ENCODE measurements at places on chromosomes 7 and 10.

DNA sequence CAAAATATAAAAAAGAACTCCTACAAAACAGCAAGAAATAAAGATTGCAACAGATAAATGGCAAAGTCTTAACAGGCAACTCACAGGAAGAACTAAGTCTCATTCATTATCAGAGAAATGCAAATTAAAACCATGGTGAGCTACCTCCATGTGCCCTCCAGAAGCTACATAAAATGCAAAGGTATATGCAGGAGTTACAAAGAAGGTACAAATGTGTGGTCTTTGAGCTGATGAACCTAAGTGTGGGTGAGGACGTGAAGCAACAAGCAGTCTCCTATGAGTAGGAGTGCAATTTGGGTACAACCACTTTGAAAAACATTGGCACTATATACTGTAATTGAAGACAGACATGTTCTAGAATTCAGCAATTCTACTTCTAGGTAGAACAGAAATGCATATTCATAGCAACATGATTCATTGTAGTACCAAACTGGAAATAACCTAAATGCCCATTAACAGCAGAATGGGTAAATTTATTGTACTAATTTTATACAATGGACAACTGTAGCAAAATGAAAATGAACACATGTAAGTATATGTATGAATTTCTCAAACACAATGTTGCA, 61.6 kb upstream of the KCNMA1 start:
- no peak for DNase-seq

DNA sequence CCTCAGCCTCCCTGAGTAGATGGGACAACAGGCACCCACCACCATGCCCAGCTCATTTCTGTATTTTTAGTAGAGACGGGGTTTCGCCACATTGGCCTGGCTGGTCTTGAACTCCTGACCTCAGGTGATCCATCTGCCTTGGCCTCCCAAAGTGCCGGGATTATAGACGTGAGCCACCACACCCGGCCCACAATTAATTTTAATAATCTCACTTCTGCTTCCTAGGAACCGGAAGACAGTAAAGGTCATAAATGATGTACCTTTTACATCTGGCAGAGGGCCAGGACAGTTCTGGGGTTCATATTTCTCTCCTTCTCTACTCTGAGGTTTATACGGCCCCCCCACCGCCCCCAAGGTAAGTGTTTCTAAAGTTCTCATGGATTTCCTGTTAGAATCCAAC, 31.2 kb upstream of the AOAH start:
- DNase-seq = no peak

GRCh38 chr7:138125119-138125518, 48.9 kb downstream of the AKR1D1 start:
- DNase-seq = no peak

DNA sequence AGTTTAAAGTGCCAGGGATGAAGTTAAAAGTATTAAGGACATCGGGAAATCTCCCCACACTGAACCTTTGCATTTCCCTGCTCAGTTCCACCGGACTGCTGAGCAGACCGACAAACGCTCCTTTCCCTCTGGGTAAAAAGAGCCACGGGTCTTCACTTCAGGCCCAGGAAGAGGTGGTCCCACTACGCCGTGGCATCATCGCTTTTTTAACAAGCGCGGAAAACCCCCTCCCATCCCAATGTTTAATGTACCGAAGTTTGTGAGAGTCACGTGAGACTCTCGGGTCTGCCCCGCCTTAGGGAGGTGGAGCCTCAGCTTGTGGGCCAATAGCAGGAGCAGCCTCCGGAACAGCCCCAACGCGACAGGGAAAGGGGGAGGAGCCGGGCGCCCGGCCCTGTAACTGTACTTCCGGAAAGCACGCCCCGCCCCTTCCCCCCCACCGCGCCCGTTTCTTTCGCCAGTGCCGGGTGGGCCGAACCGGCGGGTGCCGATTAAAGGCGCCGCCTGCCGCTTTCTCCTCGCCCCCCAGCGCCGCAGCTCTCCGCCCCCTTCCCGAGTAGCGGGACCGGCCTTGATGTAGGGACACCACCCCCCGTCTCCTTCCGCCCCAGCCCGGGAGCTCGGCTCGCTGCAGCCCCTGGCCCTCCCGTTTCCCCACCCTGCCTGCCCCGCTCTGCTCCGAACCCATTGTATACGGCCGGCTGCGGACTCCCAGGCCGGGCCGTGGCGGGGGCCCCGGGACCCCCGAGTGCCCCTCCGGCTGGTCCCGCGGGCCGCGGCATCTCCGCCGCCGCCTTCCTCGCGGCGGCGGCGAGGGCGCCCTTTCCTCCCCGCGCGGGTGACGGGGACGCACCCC, 2.2 kb upstream of the TRIM8 start:
- DNase-seq = peak; percentile 78

DNA sequence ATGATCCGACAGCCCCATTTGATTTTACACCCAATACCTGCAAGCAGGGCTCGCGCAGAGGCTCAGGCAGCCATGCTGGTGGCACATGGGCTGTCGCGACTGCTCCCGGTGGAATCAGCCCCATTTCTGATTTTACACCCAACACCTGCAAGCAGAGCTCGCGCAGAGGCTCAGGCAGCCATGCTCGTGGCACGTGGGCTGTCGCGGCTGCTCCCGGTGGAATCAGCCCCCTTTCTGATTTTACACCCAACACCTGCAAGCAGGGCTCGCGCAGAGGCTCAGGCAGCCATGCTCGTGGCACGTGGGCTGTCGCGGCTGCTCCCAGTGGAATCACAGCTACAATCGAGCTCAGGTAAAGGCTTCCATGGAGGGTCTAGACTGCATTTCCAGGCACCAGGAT, 244.1 kb downstream of the PTPRN2 start:
- no peak for DNase-seq

- DNase-seq = no peak
These were observed 795.6 kb downstream of the PHTF2 start for GRCh38 chr7:78594156-78594555.

DNA sequence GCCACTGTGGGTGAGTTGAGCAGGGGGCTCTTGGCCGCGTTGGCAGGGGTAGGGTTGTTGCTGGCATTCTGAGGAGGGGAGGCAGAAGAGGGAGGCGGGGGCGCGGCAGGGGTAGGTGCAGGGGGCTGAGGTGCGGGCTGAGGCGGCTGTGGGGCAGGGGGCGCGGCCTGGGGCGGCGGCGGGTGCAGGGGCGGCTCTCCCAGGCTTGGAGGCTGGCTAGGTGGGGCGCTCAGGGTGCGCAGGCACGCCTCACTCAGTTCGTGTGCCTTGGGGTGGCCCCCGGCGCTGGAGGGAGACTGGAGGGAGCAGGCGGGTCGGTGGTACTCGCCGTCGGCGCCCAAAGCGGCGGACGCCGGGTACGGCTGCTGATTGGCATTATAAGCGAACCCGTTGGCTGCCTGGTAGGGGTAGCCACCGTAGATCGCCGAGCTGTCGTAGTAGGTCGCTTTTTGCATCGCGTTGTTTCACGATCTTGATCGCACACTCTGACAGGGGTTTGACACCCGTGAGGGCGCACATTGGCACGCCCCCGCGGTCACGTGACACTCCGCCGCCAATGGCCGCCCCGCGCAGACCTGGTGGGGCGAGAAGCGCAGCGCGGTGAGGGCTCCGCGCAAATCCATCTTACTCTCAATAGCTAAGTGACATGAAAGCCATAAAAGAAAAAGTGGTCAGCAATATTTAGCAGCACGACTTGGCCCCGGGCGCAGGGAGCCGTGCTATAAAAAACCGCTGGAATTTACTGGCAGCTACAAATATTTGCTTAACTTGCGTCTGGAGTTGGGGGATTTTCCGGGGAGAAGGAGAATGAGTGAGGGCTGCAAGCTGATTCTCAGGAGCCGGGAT, 7.9 kb upstream of the HOXA2 start:
- DNase-seq = no peak

DNA sequence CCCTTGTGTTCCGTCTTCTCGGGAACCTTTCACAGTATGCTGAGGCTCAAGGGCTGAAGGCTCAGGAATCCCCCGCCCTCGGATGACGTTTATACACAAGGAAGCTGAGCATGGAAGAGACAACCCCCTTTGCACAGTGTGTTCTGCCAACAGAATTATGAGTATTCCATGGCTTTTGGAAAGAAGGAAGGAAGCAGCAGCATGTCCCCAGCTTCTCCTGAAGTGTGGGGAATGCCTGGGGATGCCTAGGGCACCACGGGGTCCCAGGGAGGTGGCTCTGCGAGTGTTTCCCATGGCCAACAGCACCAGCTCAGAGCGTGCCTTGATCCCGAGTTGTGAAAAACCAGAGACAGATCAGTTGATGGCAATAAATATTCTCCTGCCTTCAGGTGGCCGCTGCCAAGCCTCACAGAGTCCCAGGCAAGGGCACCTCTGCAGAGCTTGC, 88.8 kb upstream of the DDC start:
- no peak for DNase-seq

DNA sequence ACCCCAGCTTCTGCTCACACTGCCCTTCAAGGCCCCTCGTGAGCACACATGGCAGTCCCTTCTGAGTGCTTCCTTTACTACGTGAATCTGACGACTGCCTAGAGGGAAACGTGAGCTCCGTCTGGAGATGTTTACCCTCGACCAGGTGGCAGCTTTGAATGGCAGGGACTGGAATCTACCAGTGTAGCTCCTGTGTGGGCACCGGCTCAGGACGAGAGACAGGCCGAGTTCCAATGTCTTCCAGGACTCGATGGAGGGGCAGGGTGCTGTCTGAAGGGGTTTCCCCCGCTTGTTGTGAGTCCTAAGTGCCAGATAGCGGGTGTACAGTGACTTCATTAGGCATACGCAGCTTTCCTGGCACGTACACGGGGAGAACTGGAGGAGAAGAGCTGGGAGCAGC, 229.9 kb downstream of the ADARB2 start:
- no peak for DNase-seq

DNA sequence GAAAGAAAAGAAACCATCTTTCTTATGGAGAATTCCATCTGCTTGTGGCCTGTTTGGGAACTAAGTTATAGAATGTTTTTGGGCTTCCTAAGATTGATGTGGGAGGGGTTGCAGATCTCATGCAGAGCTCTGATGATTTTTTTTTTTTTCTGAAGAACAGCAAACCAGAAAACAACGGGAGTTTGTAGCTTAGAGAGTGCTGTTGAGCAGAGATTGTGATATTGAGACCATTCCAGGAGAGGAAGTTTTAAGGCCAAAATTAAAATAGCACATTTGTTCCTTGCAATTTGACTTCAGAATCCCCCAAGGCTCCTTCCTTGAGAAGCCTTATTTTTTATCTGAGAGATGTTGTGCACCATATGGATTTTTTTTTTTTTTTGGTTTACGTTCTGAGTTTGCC, 159.5 kb upstream of the NRP1 start:
- DNase-seq = no peak

- DNase-seq = no peak
These were observed 134.7 kb downstream of the TMEM178B start for GRCh38 chr7:141208539-141208938.
